ENCODE measurements at places on chromosomes 2 and 18.

DNA sequence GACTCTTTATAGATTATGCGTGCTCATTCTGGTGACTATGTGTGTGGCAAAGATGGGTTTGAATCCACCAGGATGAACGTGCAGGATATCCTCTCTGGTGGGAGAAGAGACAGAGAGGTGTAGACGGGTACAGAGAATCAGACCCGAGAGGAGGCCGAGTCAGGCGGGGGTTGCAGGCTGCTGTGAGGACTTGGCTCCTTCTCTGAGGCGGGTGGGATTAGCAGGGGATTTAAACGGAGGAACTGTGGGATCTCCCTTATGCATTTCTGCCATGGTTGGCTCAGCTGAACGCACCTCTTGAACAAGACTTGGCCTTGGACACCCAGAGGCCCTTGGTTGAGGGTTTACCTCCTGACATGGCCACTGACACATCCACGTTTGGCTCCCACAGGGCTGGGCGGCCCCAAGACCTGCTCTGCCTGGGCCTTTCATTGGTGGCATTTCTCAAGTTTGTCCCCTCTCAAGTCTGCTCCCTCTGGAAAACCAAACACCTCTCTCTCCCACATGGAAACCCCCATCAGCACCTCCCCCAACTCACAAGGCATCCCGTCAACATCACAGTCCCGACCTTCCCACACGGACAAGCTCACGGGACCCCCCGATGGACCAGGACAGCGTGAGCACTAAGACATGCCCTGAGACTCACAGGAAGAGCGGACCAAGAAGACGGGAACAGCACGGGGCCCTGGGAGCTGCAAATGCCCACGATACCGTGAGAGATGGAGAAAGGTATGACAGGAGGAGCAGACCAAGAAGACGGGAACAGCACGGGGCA lies 158.3 kb downstream of the RTP5 start:
- DNase-seq: no peak

DNA sequence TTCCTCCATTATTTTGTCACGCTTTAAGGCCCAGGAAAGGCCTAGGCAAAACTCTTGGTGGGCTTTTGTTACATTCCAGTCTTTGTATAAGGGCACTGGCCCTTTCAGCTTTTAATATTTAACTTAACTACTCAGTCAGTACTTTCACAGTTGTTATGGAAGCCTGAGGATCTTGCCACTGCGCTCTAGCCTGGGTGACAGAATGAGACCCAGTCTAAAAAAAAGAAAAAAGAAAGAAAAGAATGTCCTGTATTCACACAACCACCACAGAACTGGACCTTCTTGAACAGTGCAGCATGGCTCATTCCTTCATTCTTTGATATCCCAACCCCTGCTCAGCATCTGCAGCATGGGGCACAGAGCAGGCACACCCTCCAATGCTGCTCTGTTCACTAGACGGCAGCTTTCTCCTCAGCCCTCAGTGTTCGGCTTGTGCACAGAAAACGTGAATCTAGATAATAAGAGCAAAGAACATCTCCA lies 93.4 kb upstream of the MSH2 start:
- no peak for DNase-seq

DNA sequence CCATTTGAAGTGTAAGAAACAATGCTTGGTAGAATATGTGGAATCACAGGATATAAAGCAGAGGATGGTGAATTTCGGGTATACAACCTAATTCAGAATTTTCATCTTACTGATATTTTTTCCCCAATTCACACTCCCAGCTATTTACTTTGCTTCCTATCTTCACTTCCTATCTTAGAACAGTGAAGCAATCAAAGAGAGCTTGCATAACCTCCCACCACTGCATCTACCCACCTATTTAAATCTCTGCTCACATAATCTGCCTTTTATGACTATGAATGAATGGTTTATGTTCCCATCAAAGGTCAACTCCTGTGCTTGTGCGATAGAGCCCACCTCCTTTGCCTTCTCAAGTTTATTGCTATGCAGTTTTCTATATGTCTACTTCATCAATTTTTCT lies 3.3 kb downstream of the RMDN2 start:
- no peak for DNase-seq

DNA sequence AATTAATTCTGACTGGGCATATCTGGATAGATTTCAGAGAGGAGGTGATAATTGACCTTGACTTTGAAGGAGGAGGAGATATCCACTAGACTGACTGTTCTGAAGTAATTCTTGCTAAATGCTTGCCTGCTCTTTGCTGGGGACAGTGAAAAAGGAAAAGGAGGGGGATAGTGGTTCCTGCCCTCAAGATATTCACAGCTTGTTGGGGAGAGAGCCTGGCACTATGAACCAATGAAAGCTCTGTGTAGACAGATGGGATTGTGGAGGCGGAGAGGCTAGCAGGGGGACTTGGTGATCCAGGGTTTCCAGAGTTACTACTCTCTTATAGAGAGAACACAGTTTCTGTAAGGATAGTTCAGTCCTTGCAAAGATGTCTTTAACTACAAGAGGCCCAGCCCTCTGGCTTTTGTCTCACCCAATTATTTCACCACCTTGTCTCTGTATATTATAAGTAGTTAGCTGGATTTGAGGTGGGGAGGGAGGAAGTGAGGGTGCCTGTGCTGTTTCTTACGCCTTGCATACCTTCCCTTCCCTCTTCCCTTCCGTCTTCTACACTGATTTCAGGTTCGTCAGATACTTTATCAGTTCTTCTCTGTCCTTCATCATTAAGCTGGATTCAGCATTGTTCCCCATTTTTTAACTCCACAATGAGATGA lies 190.4 kb downstream of the PRKCE start:
- no peak for DNase-seq

DNA sequence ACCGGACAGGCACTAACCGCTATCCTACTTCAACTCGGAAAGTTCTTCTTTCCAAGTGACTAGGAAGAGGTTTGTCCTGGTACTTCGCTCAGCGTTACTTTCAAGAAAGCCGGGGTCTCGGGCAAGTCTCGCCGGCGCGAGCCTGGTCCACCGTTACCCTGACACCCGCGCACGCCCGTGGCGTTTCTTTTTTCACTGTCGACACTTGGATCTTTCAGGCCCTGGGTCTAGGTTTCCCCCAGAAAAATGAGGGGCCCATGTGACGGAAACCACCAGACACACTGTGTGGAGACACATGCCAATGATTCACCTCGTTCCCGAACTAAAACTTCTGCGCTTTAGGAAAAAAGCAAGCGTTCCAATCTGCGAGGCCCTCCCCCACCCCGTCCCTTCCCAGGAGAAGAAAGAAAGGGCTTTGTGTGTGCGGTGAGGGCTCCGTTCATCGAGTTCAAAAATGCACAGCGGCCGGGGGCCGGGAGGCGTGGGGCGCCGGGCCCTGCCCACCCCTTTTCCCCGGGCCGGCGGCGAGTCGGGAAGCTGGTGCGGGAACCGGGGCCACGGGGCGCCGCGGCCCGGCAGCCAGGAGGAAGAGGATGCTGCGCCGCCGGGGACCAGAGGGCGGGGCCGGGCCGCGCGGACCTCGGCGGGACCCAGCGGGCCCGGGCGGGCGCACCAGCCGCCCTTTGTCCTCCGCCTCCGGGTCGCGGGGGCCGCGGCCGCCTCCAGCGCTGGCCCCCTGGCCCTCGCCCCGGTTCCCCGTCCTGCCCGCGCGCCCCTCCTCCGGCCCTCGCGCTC lies 2.6 kb downstream of the ZNF521 start:
- DNase-seq: no peak

DNA sequence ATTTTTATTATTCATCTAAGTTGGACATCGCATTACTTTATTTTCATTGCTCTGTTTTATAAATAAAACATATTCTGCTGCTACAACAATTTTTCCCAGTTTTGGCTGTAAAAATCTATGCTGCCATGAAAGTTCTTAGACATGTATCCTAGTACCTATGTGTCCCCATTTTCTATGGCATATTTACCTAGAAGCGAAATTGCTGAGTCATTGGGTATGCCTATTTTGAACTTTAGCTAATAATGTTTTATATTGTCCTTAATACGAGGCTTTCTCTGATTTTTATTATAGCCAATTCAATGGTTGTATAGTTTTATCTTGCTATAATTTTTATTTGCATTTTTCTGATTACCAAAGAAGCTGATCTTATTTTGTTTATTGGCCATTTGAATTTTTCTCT lies 110.5 kb upstream of the DPP10 start:
- DNase-seq: no peak

DNA sequence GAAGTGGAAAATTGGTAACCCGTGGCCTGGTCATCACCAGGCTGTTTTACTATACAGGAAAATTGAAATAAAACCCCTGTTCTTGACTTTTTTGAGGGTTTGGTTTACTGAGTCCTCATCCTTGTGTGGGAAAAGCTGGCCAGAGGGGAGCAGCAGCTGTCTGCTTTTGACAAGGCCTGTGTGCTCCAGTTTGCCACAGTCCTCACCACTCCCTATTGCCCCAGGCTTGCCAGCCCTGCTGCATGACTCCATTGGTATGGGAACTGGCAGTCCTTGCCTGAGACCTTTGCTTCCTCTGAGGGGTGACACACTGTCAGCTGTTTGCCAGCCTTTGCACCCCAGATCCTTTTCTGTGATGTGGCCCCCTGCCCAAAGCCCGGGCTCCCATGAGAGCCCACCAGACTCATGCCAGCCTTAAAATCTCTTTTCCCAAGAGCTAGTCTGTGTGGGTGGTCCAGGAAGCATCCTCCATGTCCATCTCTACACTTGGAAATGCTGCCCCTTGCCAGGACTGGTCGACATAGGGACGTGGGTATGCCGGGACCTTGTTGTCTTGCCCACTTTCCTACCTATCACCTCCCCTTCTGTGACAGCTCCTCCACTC lies 39.0 kb downstream of the GLI2 start:
- DNase-seq: no peak

DNA sequence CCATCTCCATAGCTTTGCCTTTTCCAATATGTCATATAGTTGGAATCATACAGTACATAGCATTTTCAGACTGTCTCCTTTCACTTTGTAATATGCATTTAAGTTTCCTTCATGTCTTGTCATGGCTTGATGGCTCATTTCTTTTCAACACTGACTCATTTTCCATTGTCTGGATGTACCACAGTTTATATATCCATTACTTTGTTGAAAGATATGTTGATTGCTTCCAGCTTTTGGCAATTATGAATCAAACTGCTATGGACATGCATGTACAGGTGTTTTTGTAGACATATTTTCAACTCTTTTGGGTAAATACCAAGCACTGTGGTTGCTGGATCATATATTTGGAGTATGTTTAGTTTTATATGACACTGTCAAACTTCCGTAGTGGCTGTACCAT lies 26.3 kb downstream of the ACSL3 start:
- no peak for DNase-seq

DNA sequence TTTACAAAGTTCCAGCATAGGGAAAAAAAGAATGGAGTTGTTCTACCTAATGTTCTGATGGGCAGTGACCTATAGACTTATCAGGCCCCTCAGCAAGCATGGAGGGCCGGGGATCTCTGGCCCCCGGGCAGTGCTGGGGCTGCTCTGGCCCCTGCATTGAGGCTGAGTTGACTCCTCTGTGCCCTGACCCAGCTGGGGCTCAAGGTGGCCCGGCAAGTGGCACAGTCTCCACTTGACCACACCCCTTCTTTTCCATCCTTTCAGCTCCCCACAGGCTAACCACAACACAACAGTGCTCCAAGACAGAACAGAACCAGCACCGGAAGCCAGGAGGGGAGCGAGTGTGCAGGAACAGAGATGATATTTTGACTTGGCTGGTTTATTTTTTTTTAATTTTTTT lies 19.9 kb downstream of the TOGARAM2 start:
- no peak for DNase-seq

- no peak for DNase-seq
These were observed 14.3 kb upstream of the GPD2 start for GRCh38 chr2:156421851-156422250.

- no peak for DNase-seq
These were observed 1732.3 kb upstream of the PIK3C3 start for GRCh38 chr18:40222776-40223175.

DNA sequence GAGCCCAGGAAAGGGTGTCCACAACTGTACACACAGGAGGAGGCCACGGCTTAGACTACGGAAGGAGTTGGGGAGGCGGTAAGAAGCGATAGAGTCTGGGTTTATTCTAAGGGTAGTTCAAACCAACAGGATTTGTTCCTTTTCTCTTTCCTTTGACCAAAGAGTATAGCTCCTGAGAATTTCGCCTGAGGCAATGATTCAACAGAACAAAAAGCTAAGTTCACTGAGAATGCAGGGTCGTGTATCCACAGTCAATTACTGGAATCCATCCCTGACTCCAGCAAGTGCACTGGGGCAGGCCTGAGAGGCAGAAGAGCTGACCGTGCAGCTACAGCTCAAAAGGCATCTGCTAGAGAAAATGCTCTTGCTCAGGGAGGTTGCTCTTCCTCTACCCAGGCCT lies 140.9 kb downstream of the TFCP2L1 start:
- DNase-seq: no peak

- no peak for DNase-seq
These were observed 571.3 kb upstream of the LRRTM4 start for GRCh38 chr2:78093436-78093835.

- DNase-seq: no peak
These were observed 70.5 kb upstream of the RTN4 start for GRCh38 chr2:55120634-55121359.

DNA sequence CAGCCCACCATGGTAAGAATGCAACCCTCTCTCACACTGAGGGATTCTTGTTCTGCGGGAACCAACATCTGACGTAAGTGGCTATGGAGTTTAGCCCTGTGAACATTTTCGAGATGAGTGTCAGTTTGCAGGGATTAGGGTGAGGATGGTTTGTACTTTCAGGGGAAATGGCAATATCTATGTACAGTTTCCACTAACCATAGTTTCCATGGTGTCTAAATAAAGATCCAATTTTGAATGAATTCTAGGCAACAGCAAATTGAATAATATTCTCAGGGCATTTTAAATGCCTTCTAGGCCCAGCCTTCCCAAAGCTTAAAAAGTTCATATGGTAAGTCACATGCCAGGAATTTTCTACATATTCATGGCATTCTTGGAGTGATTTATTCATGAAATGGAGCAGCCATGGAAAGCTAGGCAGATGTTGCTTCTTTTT lies 105.4 kb upstream of the MMADHC start:
- DNase-seq: no peak

DNA sequence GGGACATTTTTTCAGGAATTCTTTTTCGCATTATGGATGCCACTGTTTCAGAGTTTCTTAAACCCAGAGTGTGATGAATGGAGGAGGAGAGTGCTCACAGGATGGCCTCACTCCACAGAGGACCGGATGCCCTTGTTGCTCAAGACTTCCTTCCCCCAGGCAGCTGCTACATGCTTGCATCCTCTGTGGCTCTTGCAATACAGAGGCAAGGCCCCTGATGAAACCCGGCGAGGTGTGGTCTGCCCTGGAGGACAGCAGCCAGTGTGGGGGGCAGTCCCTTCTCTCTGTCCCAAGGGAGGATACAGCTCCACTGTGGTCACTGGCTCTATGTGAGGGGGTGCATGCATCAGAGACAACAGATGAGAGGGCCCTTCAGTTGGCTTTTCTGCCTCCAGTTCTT lies 109.6 kb downstream of the SH3RF3 start:
- DNase-seq: no peak

GRCh38 chr2:201450954-201451291 lies 335 bp downstream of the TRAK2 start:
- no peak for DNase-seq

Data from activated naive CD4-positive, alpha-beta T cell treated with anti-CD3 and anti-CD28 coated beads, Interleukin-2, amount 50 U/mL, for 16 hours (primary cell).